H4 (cell line): ENCODE measurements at places on chromosomes 2 and 18. TPM values are rescaled to one million over a fixed set of nuclear protein-coding genes. Genes with fewer than 3 reads are reported as not detected.

Gene KATNAL2
- total RNA-seq: 6.7 and 6.8 TPM in 2 replicates

Gene HOXD9
- total RNA-seq: 1.1 and 2.1 TPM in 2 replicates

Gene INHBB
- total RNA-seq: 0.31 and 0.66 TPM in 2 replicates

GRCh38 chr18:11741505-11742145 lies 52.6 kb downstream of the GNAL start:
- peak; percentile 28 for DNase-seq

DNA sequence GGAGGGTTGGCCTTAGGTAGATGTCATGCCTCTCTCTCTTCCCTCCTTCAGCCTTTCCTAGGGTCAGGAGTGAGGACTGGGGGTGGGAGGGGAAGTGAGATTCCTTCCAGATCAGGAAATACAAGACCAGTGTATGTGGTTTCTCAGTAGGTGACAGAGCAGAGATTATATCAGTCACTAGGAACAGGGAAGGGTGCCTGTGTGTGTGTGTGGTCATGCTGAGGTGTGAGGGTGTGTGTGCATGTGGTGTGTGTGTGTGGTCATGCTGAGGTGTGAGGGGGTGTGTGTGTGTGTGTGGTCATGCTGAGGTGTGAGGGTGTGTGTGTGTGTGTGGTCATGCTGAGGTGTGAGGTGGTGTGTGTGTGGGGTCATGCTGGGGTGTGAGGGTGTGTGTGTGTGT lies 259.8 kb downstream of the LOXHD1 start:
- DNase-seq: no peak

- DNase-seq: peak; percentile 7
Measured at GRCh38 chr2:31523871-31524492, 56.8 kb downstream of the SRD5A2 start.

DNA sequence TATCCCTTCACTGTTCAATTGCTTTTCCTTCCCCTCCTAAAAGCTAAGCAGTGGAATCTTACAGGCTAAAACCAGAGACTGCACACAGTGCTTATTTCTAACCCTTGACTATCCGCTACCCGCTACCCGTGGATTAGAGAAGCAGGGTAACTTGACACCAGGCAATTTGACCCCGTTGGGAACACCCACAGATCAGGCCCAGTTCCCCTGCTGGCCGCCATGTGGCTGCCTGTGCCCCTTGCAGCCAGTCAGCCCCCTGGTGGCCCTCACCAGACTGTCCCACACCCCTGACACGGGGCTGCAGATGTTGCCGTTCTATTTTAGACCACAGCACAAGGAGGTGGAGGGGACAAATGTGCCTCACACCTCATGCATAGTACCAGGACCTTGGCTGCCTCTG lies 74.8 kb downstream of the TXNL1 start:
- DNase-seq: peak; percentile 24
